ENCODE measurements at places on chromosomes 7 and 10. TPM values are rescaled to one million over a fixed set of nuclear protein-coding genes. Genes with fewer than 3 reads are reported as not detected.

BLNK gene
- not detected for total RNA-seq

CHST12 gene
- 2.2 TPM for total RNA-seq

SPDYE2 gene
- total RNA-seq = not detected

FRMD4A gene
- 32.1 TPM for total RNA-seq

SSMEM1 gene
- not detected for total RNA-seq

HOXA5 gene
- 2.4 TPM for total RNA-seq

ARHGEF35 gene
- total RNA-seq = 1.1 TPM

DNA sequence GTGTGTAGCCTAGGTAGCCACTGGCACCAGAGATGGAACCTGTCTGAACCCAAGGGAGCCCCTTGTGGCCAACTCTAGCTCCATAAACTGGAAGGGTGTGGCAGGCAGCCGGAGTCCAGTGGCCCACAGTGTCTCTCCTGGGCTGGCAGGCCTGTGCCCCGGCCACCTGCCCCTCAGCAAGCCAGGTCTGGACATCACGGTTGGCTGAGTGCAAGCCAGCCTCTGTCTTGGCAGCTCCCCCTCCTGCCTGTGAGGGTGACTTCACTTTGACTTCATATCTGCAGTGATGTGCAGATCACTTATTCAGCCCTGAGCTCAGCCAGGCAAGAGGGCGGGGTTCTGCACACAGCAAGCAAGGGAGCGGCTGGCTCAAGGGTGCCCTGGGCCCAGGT, 1.3 kb upstream of the RET start:
- DNase-seq = no peak

DNA sequence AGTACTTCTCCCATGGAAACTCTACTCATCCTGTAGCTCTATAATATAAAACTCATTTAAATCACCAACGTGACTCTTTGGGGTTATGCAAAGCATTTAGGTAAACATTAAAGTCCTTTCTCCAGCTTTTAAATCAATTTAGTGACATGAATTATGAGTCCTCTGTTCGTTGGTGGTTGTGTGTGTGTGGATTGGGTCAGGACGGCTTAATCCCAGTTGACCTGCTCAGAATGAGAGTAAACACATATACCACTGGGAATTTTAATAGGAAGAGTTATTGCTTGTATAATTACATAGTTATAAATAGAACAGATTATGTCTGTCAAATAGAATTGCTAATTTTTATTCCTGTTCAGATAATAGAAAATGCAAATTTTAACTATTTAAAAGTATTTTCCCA, 30.7 kb upstream of the ADCY1 start:
- DNase-seq = no peak

GRCh38 chr10:29857843-29858701, 201.3 kb downstream of the JCAD start:
- DNase-seq = peak; percentile 76

DNA sequence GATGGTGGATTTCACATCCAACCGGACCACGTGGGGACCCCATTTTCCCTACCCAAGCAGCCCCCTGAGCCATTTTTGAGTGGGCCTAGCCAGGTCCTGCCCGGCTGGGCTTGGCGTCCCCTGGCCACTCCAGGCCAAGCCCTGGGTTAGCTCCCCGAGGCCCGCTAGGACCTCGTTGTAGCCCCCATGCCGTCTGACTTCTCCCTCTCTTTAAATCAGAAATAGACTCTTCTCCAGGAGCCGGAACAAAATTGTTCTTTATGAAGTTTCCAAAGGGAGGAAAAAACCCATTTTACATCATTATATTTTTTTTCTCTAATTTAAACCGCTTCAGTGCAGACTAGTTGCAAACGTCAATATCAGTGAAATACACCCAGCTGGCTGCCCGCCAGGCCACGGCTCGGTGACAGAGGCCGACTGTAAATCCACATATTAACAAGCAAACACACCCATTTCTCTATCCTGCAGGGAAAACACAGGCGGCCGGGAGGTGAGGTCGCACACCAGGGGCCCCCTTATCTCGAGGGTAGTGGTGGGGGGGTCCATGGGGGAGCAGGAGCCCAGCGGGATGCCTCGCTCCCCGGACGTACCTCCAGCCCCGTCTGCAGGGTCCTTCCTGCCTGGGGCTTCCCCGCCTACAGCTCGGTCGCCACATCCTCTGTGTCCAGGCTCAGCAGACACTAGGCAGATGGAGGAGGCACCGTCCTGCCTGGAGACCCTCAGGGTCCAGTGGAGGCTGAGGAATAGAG, 72.7 kb downstream of the ELFN1 start:
- peak; percentile 45 for DNase-seq

- no peak for DNase-seq
Observed at GRCh38 chr10:121357401-121357800, 240.8 kb downstream of the FGFR2 start.

DNA sequence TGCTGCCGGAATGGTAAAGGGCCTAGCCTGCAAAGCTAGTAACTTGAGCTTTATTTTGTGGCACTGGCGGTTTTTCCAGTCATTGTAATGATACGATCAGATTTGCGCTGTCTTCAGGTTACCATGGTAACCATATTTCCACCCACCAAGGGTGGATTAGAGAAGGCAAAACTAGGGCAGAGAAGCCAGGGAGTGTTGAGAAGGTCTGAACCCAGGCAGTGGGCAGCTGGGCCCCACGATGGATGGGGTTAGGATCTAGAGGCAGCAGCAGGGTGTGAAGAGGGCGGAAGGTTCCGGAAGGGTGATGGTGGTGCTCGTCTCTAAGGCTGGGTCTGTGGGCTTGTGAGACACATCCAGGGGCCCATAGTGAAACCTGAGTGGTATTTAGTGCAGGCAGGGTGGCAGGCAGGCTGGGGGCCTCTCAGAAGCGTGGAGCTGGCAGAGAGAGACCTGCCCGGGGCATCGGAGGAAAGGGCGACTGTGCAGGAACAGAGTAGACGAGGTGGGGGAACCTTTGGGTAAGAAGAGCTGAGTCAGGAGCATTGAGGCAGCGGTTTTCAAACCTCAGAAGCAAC, 87.9 kb upstream of the GTF2I start:
- DNase-seq = no peak

DNA sequence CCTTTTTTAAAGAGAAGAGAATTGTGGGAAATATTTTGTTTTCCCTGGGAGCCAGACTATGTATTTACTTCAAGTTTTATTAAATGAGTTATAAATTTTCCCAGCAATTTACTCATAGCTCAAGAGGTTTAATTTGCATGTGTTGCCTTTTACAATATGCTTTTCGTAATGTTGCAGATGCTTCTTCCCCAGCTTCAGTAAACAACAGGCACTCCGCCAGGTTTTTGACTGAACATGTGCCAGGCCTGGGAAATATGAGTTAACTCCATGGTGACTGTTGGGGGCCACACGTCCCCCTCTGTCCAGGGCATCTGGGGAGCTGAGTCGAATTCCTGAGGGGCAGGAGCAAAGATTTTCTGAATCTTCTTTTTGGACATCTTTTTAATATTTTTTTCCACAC, 545.7 kb downstream of the LRMDA start:
- DNase-seq = no peak

DNA sequence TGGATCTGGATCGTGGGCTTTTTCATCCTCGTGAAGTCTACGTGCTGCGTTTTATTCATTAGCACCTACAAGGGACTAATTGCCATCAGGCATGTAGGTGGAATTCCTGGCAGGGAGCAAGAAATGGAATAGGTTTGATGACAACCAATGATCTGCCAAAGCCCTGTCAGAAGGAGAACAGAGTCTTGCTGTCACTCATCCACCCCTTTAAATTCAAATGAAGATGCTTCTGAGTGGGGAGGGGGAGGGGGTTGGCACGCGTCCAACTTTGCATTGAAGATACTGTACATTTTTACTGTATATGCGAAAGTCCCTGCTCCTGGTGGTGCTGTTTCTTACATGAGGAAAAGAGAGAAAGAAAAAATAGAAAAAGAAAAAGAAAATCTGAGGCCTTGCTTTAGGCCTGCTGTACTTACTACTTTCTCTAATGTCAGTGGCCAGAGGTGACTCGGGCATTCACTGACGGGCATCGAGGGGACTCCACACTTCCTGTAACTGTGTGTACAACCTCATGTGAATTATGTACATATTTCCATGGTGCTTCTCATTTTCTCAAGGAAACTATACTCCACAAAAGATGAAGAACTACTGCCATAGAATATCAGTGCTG, 569.1 kb downstream of the INHBA start:
- no peak for DNase-seq

- no peak for DNase-seq
Observed at GRCh38 chr7:19295376-19295775, 150.2 kb upstream of the FERD3L start.

GRCh38 chr10:117968354-117969182, 78.2 kb downstream of the RAB11FIP2 start:
- DNase-seq = no peak

DNA sequence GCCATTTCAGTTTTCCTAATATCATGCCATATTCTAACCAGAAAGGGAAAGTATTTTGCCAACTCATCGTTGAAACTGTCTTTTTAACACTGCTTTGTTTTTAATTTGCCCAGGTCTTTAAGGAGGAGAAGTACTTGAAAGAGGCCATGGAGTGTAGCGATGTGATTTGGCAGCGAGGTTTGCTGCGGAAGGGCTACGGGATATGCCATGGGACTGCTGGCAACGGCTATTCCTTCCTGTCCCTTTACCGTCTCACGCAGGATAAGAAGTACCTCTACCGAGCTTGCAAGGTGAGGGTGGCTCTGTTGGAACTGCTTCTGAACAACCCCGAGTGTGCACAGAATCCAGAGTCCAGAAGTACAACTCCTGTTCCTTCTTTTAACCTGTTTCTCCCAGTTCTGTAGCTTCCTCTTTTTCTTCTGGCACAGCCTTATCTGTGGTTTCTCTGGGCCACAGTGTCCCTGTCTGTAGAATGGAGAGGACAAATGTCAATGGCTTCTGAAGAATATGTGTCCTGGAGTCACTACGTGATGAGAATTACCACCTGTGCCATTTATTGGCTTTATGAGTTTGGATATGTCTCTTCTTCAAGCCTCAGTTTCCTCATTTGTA, 60.1 kb downstream of the LANCL2 start:
- DNase-seq = no peak

DNA sequence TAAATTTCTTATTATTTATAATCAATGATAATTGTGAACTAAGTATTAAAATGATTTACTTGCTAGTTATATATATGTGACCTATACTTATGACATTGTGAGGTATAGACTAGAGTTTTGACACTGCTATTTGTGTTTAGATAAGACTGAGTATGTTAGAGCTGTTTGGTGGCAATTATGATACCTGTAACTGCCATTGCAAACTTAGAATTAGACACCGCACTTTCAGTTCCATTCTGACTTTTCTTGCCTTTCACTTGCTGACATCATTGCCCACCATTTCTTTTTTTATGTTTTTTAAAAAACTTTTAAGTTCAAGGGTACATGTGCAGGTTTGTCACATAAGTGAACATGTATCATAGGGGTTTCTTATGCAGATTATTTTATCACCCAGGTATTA, 214.5 kb downstream of the MBL2 start:
- no peak for DNase-seq

GRCh38 chr7:130151591-130152492, 53.4 kb downstream of the TMEM209 start:
- peak; percentile 22 for DNase-seq

DNA sequence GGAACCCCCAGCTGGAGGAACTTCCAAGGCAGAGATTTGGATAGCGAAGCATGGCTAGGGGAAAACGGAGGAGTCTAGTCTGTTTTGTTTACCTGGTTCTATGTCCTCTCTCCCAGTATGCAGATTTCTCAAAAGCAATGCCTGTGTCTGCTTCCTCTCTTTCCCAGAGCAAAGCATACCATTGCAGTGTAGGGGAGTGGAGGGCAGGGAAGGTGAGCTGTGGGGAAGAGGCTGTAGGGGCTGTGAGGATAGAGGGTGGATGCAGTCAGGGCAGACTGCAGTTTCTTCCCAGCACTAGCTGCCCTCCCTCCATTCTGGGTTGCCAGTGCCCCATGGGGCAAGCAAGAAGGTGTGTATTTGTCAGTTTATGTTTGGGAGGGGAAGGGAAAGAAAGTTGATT, 16.9 kb upstream of the TSPAN14 start:
- DNase-seq = no peak

GRCh38 chr10:5818048-5818331, 4.8 kb upstream of the GDI2 start:
- DNase-seq = no peak

DNA sequence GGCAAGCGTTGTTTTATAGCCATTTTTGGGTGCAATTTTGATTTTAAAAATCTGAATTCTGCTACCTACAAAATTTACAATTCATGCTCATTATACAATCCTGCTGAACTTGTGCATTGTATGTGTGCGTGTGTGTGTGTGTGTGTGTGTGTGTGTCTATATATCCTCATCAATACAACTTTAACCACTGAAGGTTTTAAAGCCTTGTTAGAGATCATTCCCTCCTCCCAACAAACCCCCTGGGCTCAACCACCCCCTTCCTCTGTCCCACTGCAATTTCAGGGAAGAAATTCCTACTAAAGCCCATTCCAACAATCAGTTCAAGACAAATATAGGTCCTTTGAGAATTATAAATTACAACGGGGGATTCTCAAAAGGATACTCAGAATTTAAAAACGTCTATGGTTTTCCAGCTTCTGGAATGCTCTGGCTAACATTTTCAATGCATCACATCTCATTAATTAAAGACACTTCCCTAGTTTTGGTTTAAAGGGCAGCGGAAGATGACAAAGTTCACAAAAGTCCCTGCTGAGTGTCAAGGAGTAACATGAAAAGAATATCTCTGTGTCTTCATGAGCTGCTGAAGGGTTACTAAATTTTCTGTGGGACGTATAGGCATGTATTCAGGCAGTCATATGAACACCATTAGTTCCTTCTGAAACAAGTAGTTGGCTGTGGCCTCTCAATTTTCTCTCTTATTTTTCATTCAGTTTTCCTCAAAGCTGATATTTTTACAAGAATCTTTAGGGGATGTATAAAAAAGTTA, 889 bp upstream of the SEMA3A start:
- DNase-seq = no peak
